Brain pericyte (primary cell): ENCODE measurements at places on chromosomes 7 and 10.

- DNase-seq = no peak
Measured at GRCh38 chr7:96316949-96317348, 4.9 kb downstream of the SLC25A13 start.

DNA sequence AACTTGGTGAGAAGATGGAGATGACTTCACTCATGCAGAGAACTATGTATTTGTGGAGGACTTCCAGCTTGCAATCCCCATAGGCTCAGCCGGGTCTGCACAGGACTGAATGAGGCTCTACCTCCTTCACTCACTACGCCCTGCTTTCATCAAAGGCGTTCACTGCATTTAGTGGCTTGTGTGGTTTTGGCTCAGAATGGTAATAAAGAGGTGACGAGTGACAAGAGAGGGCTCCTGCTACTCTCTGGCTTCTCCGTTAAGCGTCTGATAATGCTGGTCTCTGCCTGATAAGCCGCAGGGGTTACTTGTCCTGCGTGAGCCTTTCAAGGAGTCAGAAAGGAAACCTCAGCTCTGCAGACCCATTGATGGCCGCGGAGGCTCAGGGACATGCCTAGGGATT, 343.4 kb downstream of the PRPF18 start:
- DNase-seq = no peak

DNA sequence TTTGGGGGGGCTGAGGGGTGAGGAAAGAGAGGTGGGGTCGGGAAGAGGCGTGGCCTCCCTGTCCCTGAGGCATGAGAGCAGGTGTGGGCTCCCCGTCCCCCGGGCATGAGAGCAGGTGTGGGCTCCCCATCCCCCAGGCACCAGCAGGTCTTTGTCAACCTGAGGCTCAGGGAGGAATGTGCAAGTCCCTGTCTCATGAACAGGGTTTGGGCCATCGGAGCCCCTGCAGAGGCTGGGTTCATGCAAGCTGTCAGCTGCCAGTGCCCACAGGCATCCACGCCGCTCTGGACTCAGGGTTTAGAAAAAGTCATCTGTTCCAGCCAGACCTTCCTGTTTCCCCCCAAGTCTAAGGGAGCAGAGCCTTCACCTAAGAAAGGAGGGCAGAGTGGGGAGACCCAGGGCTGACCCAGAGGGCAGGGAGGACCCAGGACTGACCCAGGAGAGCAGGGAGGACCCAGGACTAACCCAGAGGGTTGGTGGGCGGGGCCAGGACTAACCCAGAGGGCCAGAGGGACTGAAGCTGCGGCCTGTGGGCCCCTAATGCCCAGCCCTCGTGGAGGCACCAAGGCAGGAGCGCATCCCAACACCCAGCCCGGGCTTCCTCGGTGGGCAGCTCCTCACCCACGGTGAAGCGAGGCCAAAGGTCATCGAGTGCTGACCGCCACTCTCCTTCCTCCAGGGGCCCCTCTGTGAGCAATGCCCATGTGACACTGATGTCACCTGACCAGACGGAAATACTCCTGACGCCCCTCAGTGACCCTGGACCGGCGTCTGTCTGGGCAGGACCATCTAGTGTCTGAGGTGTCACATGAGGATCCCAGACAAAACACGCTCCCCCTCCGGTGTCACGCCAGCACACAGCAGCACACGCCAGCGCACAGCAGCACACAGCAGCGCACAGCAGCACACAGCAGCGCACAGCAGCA, 28.9 kb upstream of the GPR146 start:
- no peak for DNase-seq

- DNase-seq = peak; percentile 30
Measured at GRCh38 chr7:115910541-115911164, 119.9 kb downstream of the TFEC start.

DNA sequence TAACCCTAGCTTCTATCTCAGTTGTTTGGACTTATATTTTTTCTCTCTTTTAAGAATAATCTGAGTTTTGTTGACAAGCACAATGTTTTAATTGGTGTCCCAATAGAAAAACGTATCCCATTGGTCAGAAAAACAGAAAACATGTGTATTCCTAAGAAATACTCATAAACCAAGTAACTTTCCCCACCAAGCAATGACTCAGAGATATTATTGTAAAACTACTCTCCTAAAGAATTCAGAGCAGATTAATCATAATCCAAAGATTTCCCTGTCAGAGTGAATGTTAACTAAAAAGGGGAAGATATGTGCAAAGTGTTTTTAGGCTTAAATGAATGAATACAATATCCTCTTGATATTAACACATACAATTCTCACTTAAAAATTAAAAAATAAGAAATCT, 29.4 kb upstream of the MBL2 start:
- no peak for DNase-seq

DNA sequence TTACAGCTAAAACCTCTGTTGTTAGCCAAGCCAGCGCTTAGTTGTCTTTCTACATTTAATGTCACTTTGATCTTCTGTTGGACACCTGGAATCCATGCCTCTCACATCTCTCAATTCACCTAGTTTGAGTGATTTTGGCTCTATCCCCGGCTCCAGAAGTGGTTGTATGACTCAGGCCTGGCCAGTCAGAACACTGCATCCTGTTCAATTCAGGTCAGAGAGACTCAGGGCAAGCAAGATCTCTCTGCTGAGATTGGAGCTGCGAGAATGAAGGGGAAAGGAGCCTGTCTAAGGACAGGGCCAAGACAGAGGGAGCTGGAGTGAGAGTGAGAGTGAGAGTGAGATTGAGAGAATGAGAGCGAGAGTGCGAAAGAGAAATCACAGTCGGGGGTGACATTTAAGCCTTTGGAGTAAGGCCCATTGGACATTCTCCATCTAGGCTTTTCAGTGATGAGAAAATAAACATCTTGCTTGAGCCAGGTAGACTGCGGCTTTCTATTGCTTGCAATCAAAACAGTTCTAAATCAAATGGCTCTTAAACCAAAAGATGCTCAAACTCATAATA, 83.3 kb upstream of the DYNC1I1 start:
- no peak for DNase-seq

DNA sequence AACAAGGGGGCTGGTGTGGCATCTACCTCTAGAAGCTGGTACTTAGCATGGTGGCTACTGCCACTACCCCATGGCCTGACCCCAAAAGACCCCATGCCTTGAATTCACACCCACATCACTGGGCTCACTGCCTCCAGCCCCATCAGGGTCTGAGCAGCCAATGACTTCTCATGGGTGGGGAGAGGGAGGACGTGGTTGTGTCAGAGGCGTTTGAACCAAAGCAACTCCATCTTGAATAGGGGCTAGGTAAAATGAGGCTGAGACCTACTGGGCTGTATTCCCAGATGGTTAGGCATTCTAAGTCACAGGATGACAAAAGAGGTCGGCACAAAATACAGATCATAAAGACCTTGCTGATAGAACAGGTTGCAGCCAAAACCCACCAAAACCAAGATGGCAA, 15.2 kb downstream of the KCP start:
- no peak for DNase-seq

- no peak for DNase-seq
Measured at GRCh38 chr7:28626221-28626620, 213.9 kb downstream of the CREB5 start.

GRCh38 chr7:44797329-44798258, 1.1 kb downstream of the PPIA start:
- peak; percentile 41 for DNase-seq

GRCh38 chr10:100728928-100729861, 16.2 kb upstream of the PAX2 start:
- no peak for DNase-seq

- no peak for DNase-seq
Measured at GRCh38 chr7:34365011-34365410, 293.0 kb upstream of the NPSR1 start.

- no peak for DNase-seq
Measured at GRCh38 chr10:75410132-75411005, 8.8 kb upstream of the ZNF503 start.

- no peak for DNase-seq
Measured at GRCh38 chr10:26729395-26729794, 31.9 kb downstream of the PDSS1 start.

DNA sequence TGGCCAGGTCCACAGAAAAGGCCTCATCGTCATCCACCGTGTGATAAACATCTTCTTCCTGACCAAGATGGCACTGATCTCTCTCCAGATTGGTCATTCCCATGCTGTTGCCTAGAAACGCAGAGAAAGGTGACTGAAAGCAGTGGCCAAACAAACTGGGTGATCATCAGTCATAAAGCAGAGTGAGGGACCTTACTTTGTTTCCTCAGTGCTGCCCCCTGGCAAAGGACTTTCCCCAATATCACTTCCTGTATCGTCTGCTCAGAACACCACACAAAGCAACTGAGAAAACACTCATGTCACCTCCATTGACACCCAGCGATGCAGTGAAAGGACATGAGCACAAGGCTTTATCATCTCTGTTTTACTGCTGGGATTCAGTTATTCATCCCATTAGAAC, 40.0 kb upstream of the TM9SF3 start:
- no peak for DNase-seq

GRCh38 chr7:135177028-135177696, 6.7 kb upstream of the CYREN start:
- no peak for DNase-seq

GRCh38 chr10:71202314-71202713, 10.1 kb upstream of the UNC5B start:
- no peak for DNase-seq

- no peak for DNase-seq
Measured at GRCh38 chr7:129501760-129502707, at the start of gene SMKR1. Gene SMKR1, plus strand, starts transcription at chr7:129502531. Its CDS starts 294 bp downstream, at chr7:129502825.

GRCh38 chr10:35913628-35914027, 271.5 kb upstream of the FZD8 start:
- DNase-seq = no peak

GRCh38 chr10:5609952-5610616, 56.3 kb downstream of the ASB13 start:
- DNase-seq = no peak

DNA sequence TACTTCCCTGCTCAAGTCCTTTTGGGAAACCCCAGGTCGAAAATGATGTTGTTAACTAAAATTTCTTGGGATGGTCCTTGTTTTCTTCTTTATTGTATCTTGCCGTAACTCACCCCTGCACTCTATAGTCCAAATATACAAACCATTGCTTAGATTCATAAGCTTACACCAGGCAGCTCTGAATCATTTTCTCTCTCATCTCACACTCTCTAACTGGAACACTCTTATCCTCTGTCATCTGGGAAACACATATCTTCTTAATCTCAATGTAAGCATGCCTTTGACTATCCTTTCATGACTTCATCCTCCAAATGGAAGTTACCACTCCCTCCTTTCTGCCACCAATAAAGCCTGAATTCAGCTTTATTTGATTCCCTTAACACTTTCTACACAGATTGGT, 175.8 kb upstream of the ANK3 start:
- DNase-seq = no peak

GRCh38 chr7:85659364-85659763, 472.5 kb upstream of the SEMA3D start:
- DNase-seq = no peak

DNA sequence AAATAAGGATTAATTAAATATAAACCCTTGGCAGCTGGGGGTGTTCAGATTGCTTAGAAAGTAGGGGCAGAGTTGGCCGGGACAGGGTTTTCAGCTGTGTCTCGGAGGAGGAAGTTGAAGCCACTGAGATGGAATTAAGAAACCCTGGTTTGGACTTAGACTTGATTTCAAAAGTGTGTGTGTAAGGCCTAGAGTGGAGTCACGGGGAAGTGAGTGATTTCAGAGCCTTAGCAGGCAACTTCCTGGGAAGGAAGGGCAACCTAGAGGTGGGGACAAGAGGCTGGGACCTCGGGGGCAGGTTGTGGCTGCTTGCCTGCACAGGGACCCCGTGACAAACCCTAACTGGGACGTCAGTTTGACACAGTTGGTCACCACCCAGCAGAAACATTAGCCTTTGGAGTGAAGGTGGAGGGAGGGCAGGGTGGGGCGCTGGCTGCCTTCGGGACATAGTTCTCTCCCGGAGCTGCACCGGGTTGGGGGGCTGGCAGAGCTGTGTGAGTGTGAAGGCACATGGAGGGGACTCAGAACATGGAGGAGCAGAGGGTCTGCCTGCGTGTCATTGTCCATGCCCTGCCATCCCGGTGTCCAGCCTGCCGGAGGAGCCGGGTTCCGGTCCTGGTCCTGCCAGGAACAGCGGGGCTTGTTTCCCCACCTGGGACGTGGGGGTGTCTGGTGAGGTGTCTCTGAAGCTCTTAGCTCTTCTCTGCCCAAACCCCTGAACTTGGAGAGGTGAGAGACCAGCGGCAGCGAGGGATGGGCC, 1.8 kb downstream of the BRI3 start:
- DNase-seq = no peak

- DNase-seq = no peak
Measured at GRCh38 chr7:112874909-112875308, 84.7 kb upstream of the TMEM168 start.

- DNase-seq = no peak
Measured at GRCh38 chr7:101754424-101755159, 62.8 kb upstream of the CUX1 start.

- DNase-seq = no peak
Measured at GRCh38 chr7:108316708-108317107, 139.5 kb downstream of the NRCAM start.

GRCh38 chr10:5442990-5443370, 30.6 kb downstream of the NET1 start:
- no peak for DNase-seq

DNA sequence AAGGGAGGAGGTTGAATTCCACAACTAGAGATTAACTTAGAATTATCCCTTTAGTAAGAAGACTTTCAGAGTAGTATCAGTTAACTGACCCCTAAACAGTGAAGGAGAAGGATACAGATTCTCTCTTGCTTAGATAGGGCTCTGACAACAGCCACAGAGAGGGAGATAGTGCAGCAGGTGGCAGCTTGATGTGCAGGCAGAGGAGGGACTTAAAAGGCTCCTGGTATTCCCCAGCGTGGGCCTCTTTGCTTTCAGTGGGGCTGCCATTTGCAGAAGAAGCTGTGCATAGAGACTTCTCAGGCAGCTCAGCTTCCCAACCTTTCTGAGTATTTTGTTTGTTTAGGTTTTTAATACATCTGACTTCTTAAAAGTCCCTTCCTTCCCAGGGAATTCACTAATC, 16.0 kb downstream of the FZD1 start:
- no peak for DNase-seq

GRCh38 chr10:35140126-35140525, 13.5 kb downstream of the CREM start:
- DNase-seq = no peak

GRCh38 chr10:113113241-113113640, 163.2 kb downstream of the TCF7L2 start:
- DNase-seq = no peak
